GM13976 (cell line): ENCODE measurements at places on chromosomes 3 and 15.

DNA sequence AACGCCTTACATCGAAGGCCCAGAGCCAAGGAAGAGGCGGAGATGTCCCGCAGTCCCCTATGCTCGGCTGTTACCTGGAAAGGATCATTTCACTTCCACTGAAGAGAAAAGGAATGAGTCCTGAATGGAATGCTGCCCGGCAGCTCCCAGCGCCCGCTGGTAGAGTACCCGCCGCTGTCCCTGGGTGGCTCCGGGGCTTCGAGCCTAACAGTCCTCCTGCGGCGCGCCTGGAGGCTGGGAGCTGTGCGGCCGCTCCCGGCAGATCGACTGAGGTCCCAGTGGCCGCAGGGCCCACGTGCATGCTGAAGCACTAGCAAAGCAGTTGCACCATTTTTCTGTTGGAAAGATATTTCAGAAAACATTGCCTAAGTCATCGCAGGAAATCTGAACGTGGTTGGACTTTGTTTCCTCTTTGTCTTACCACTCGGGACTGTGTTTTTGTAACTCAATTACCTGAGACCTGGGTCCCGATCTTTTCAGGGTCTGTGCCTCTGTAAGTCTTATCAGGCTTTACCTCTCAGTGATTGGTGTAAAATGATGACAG is 984 bp downstream of the RNU6-1 start:
- no peak for DNase-seq

- DNase-seq, result no peak
Observed at GRCh38 chr15:60745469-60746061, 266.6 kb upstream of the ICE2 start.

- DNase-seq, result peak; percentile 88
Observed at GRCh38 chr3:4978204-4978965, 852 bp upstream of the BHLHE40 start.

DNA sequence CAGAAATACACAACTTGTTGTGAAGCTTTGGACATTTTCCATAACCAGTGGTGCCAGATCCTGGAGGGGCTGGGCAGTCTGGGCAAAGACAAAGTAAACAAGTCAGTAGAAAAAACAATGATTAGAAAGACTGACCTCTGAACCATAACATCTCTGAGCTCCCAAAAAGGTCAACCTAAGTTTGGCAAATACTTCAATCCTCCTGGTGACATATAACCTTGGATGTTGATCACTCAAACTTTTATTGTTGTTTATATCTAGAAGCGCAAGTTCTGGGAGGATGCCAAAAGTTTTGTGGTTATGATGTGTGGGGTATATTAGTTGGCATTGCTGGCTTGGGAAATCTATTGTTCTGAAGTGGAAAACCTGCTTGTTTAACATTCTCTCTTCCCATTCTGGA is 257.7 kb downstream of the DIPK2A start:
- DNase-seq, result no peak

DNA sequence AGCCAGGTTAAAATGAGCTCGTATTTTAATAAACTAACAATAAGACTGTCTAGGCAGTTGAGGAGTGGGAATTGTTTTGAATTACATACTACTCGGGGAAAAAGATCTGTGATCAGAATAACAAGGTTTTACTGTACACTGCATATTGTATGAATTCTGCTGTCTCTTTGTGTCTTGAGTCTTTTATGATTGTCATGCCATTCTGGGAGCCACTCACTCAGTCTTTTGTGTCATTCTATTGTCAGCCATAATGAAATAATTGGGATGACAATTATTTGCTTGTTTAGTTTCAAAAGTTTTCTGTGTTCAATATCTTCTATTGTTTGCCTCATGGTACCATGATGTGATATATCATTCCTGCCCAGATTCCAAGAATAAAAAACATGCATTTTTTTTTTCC is 339.6 kb upstream of the TBL1XR1 start:
- DNase-seq, result no peak

DNA sequence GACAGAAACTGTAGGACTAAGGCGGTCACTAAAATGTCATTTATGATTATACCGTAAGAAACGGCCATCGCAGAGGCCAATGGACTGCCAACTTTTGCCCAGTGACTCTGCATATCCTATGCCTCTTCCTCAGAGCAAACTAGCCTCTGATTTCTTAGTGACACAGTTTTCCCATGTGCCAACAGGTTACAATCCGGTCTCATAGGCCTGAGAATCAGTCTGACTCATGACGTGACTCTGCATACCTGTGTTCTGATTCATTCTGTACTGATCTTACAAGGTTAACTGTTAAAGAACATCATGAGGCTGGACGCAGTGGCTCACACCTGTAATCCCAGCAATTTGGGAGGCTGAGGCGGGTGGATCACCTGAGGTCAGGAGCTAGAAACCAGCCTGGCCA is 17.8 kb downstream of the RUBCN start:
- DNase-seq, result no peak

- DNase-seq, result peak; percentile 89
Observed at GRCh38 chr3:129892857-129893580, 492 bp downstream of the TMCC1 start.

DNA sequence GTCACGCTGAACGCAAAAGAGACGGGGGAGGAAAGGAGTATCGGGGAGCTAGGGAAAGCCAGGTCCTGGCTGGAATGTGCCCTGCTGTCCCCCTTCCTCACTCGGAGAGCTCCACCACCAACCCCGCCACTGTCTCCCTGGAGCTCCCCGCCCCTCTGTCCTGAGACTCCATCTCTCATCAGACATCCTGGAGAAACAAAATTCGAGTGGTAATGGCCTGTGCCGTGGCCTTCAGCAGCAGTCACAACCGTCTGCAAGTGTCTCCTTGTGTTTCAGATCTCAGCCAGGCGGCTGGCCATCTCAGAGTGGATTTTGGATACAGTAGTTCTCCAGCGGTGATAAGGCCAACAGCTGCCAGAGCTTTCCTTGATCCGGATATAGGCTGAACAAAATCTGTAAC is 76.9 kb downstream of the OCA2 start:
- DNase-seq, result peak; percentile 6

GRCh38 chr3:143123353-143123984 is 3.9 kb downstream of the CHST2 start:
- peak; percentile 32 for DNase-seq

GRCh38 chr15:25761971-25762662 is 101.0 kb downstream of the ATP10A start:
- DNase-seq, result no peak

DNA sequence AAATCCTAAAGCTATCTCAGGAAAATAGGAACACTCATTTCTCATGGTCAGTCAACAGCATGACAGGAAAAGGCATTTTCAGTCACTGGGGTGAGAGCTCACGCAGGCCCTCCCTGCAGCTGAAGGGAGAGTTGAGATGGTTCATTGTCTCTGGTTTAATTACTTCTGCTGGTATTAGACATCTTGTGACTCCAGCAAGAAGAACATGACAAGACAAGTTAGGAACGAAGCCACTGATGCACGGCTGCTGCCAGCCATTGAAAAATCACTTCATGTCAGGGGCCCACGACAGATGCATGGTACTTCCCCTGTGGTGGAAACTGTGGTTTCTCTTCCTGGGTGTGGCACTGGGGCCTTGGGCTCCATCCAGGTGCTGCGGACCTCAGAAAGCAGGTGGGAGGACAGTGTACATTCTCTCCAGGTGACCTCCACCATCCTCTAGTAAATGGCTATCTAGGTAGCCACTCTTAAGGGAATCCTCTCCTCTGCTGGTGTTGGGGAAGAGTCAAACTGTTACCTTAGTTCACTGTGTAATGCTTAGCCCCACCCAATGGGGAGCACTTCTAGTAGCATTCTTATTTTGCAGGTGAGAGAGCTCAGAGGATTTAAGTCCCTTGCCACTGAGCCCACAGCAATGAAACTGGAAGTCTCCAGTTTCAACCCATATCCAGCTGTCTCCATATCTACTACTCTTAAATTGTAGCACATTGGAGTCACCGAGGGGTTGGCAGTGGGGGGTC is 274.2 kb downstream of the LRTM1 start:
- DNase-seq, result no peak

DNA sequence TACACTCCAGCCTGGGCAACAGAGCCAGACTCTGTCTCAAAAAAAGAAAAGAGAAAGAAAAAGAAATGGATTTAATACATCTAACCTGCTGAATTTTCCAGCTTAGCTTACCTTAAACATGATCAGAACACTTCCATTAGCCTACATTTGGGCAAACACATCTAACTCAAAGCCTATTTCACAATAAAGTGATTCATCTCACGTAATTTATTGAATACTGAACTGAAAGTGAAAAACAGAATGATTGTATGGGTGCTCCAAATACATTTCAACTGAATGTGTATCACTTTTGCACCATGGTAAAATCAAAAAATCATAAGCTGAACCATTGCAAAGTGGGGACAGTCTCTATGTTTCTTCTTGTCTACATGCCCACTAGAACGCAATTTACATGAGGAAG is 9.0 kb downstream of the PIK3R4 start:
- no peak for DNase-seq

DNA sequence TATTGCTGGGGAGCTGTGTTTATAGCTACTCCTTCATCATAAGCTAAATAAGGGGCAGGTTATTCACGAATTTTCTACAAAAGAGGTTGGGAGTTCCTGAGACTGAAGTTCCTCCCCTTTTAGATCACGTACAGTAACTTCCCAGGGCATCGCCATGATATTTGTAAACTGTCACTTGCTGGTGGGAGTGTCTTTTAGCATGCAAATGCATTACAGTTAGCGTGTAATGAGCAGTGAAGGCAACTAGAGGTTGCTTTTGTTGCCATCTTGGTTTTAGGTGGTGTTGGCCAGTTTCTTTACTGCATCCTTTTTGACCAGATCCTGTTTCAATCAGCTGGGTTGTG is 64.4 kb downstream of the IL12A start:
- no peak for DNase-seq
